ENCODE measurements at places on chromosomes 2 and 18.

DNA sequence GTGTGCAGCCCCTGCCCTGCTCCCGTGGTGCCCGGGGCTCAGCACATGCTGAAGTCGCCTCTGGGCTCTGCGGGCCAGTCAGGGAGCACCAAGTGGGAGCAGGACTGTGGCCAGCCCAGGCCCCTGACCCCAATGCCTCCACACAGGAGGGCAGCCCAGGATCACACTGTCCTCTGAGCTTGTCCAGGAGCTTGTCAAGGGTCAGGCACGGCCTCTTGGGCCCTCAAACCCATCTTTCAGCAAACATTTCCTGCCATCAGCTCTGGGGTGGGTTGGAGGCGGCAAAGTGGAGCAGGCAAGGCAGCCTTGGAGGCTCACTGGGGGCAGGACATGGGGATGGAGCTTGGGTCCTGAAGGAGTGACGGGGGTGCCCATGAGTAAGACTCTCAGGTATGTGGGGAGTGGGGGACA is 10.3 kb downstream of the SNED1 start:
- DNase-seq, result no peak

- DNase-seq, result no peak
Observed at GRCh38 chr2:75545387-75545786, 15.4 kb downstream of the EVA1A start.

GRCh38 chr18:79781331-79781941 is 16.3 kb upstream of the KCNG2 start:
- no peak for DNase-seq

- no peak for DNase-seq
Observed at GRCh38 chr2:30645745-30646119, 161.5 kb downstream of the CAPN13 start.

- DNase-seq, result no peak
Observed at GRCh38 chr2:233410196-233410760, 56.0 kb downstream of the DGKD start.

GRCh38 chr18:21241301-21242048 is 557 bp upstream of the GREB1L start:
- DNase-seq, result no peak

- DNase-seq, result no peak
Observed at GRCh38 chr2:31446848-31447247, 32.3 kb upstream of the XDH start.

DNA sequence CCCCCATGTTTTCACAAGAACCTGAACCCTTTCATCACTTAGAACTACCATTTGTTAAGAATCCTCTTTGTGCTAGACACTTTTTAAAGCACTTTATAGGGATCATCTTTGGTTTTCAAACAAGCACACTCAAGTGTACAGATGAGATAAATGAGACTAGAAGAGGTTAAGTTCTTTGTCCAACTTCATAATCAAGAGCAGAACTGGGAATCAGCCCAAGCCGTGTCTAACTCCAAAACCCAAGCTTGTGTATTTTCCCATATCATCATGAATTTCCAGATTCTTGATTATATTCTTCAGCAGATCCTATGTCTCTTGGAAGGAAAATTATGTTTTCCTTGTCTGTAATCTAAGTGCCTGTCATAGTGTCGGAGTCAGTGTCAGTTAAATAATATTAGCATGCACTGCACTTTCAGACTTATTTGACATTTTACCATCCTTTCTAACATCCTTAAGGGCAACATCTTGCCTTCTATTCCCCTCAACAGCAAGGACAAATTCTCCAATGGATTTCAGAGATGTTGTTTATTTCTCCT is 123.0 kb upstream of the SETBP1 start:
- no peak for DNase-seq

GRCh38 chr2:17355608-17356329 is 162.5 kb downstream of the RAD51AP2 start:
- DNase-seq, result no peak

- no peak for DNase-seq
Observed at GRCh38 chr2:108288534-108289106, at the start of gene SULT1C2. SULT1C2 (plus strand) TSS chr2:108288895; CDS start chr2:108293668, 4,773 bp downstream.

DNA sequence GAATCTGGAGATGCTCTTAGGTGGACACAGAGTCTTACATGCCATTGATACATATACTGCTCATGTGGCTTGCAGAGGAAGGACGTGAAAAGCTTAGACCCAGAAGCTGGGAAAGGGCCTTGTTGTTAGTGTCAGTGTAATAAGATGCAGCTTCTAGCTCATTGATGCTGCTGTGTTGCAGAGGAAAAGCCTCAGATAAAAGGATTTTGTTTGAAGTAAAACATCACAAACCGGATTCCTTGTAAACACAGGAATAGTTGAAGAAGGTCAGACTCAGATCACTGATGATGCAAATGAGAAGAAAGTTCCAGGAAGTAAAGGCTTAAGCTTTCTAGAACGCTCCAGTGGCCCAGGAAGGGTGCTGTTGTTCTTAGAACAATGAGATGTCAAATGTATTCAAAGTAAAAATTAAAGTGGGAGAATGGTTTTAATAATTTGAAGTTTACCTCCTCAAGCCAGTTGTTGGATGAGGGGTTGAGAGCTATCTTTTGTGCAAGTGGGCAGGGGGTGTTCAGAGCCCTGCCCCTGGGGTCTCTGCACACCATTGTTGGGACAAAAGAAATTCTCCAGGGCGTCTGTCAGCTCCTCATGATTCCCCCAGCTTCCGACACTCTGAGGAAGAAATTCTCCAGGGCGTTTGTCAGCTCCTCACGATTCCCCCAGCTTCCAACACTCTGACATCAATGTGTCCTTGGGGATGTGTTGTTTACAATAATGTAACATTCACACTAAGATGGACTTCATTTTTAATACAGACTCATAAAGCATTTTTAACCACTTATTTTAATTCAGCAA is 61.3 kb upstream of the CHMP1B start:
- DNase-seq, result no peak

DNA sequence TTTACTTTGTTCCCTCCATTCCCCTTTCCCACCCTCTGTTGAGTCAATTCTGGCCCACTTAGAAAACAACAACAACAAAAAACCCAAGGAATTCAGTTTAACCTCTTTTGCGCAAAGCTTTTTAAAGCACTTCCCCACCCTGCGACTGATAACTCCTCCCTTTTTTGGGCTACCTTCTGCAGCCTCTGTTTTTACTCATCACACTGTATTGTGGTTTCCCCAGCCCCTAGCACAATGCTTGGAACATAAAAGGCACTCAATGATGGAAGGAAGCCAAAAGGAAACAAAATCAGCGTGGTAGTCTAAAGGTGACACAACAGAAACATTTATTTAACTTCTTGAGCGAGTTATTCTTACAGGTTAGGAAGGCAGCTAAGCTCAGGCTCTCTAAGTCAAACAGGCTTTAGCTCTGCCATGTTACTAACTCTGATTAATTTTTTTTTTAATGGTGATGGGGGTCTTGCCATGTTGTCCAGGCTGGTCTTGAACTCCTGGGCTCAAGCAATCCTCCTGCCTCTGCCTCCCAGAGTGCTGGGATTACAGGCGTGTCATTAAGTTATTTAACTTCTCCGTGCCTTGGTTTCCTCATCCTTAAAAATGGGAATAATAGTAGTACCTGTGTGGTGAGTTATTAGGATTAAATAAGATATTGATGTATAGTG is 1.3 kb downstream of the CEP68 start:
- DNase-seq, result peak; percentile 85

GRCh38 chr2:68839260-68839833 is 31.9 kb downstream of the BMP10 start:
- DNase-seq, result peak; percentile 30

DNA sequence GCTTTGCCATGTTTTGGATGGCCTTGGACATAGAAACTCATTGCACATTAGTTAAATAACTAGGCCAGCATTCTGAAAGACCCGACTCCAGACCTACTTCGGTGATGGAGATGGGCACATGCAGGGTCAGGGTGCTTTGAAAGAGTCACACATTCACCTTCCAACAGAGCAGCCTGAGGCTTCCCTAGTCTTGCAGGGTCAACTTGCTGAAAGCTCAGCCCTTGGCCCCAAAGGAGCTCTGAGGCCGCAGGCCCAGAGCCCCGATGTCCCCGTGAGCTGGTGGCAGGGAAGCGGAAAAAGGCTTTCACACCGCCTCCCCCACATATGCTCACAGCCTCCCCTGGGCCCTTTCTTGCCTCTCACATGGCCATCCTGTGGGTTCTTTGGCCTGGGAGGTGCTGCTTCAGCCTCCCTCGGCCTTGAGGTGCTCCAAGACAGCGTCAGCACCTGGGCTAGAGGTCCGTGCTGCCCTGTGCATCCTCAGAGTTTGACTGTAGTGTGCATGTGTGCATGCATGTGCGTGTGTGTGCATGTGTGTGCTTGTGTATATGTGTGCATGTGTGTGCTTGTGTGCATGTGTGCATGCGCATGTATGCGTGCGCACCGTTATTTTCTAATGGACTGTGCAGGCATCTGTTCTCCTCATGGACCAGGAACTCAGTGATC is 21.6 kb downstream of the LDLRAD4 start:
- no peak for DNase-seq

GRCh38 chr2:27356056-27356381 is 545 bp downstream of the GTF3C2 start:
- peak; percentile 57 for DNase-seq

DNA sequence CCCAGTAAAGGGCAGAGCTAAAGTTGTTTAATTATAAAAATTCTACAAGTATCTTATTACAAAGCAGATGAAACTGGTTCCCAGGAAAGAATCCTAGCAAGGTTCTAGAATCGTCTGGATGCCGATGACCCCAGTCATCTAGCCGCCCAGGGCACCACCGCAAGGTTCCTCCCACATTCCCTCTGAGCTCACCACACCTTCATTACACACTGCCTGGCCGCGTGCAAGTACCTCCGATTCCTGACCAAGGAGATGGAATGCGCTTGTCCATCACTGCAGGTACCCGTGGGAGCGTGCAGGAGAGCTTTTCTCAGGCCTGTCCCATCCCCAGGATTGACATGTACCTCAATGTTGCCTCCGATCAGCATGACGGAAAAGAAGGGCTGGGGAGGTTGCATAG is 158.5 kb downstream of the LAMA1 start:
- no peak for DNase-seq

- no peak for DNase-seq
Observed at GRCh38 chr2:191738667-191739066, 60.7 kb downstream of the NABP1 start.

DNA sequence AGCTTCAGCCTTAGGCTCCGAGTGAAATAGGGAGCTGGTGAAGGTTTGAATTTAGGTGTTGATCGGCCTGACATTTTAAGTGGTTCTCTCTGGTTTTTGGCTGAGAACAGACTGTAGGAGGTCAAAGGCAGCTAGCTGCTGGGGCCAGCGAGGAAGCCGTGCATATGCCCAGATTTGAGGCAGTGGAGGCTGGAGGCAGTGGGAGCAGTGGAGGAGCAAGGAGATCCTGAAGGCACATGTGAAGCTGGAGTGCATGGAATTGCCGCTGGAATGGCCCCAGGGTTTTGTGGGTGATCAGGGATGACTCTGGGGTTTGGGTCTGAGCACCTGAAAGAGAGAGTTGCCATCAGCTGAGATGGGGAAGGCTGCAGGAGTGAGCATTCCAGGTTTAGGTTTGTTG is 25.1 kb downstream of the STEAP3 start:
- no peak for DNase-seq

- DNase-seq, result peak; percentile 64
Observed at GRCh38 chr18:49814147-49814499, 790 bp upstream of the ACAA2 start.

DNA sequence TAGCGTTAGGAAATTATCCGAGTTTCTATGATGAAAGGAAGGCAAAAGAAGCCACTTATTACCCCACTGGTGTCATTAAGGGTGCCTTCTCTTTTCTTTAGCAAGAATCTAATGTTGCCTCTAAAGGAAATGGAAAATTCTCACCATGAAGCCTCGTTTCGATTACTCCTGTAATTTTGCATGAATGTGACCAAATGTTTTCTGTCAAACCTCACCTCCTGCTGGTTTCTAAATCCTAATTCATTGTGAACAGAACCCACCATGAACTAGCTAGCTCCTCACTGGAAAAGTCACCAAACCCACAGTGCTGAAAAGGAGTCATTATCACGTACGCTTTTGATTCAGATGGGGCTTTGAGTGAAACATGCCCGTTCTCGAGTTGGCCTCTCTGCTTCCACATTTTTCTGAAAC is 119.9 kb downstream of the COPS8 start:
- DNase-seq, result no peak

- no peak for DNase-seq
Observed at GRCh38 chr2:83481436-83481835, 977.6 kb downstream of the SUCLG1 start.

- no peak for DNase-seq
Observed at GRCh38 chr18:72128649-72129048, 415.5 kb downstream of the CBLN2 start.

- DNase-seq, result no peak
Observed at GRCh38 chr2:120743657-120744056, 8.0 kb downstream of the GLI2 start.

- DNase-seq, result no peak
Observed at GRCh38 chr2:200144571-200144970, 161.9 kb upstream of the SPATS2L start.

DNA sequence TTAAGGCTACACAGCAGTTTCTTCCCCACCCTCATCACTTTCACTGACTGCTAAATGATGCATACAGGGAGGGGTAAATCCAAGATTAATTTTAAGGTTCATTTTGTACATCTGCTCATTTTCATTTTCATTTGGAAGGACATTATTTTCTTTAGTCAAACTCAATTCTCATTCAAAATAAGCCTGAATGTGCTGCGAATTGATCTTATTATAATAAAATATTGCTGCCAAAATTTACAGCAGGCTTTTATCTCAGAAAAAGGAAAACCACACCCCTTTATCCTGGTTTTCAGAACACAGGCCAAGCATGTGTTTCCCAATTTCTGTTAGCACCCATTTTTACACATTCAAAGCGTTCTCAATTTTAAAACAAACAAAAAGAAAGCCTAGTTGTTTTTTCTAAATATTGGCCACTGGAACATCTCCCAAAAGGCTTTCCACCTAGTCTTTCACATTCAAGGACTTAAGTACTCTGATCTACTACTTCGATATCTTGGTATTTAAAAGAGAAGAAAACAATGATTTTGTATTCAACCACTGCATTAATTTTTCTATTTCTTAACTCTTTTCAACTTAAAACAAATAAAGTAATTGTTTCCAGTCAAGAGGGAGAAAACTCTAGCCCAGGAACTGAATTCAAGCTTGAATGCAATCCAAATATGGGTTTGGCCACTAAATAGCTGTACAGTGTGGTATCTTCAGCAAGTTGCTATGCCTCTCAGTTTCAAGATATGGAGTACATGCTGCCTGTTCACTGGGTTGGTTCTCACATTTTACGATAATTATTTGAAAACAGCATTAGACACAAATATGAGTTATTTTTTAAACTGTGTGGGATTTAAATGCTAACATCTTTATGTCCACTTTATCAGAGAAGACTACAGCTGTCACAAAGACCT is 52.5 kb downstream of the CDH2 start:
- no peak for DNase-seq
